ENCODE measurements at places on chromosomes 1 and 21.

DNA sequence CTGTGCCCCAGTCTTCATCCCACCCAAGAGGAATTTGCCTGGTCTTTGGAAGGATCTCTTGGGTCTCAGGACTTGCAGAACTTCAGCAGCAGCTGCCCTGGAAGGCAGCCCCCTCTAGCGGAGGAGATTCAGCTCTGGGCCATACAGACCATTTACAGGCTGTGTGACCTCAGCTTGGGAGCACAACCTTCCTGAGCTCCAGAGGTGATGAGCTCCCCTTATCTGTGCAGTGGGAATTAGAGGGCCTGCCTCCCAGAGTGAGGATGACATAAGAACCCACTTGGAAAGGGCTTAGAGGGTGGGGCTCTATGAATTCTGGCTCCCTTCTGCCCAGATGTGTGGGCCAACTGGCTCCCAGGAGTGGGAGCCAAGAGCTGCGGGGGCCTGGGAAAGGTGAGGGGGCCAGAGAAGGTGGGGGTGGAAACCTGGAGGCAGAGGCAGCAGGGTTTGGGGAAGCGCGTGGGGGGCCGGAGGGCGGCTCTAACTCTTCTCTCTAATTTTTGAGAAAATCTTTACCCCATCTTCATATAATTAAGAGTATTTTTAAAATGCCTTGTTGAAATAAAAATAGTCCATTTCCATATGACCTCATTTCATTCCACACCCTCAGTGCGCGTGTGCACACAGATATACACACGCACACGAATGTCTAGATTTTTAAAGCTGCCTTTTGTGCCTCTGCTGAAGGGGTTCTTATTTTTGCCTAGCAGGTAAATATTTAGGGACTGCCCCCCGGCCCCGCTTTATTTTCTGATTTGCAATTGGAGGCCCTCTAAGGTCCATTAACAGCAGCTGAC lies 21.5 kb downstream of the EPHB2 start:
- no peak for DNase-seq

GRCh38 chr1:96559181-96559580 lies 162.4 kb upstream of the PTBP2 start:
- no peak for DNase-seq

DNA sequence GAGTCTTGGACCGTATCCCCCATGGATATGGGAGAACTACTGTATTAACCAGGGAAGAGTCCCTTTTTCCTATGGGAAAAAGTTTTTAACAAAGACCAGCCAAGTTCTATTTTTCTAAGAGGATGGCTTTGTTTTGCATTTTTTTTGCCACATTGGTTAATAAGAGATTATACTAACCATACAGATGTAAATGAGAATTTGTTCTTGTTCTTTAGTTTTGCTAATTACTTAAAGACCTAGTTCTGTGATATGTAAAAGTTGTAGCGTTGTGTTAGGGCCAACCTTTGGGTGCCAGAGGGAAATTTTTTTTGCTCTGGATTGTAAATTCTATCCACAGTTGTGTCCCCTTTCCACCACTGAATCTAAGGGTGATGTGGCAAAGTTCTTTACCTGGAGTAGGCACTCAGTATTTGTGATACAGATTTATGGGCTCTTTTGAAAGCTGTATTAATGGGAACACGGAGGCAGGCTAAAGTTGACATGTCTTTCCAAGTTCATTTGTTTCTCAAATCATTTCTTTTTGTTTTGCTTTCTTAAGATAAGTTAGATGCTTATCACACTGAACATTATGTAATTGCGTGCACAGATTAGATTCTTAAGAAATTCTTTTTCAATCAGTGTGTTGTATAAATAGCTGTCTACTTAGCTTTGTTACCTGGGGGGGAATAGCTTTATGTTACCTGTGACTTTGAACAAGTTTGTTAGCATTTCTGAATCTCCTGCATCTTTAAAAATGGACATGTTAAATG lies 2.9 kb downstream of the SOAT1 start:
- DNase-seq = no peak

DNA sequence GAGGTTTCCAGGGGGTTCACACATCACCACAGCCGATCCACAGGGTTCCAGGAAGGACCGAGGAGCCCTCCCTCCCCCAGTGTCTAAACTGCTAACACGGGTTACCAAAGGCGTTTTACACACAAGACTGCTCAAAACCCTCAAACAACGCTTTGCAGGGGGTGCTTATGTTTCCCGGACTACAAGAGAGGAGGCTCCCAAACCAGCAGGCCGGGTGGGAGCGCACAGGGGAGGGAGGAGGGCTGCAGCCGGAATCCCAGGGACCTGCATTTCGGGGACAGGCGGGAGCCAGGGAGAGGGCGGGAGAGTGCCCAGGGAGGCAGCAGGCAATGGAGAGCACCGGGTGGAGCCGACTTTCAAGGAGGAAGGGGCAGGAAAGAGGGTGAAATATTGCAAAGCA lies 50.8 kb downstream of the ACBD3 start:
- DNase-seq = no peak

- DNase-seq = no peak
Observed at GRCh38 chr1:45930258-45931150, 127.1 kb downstream of the MAST2 start.

GRCh38 chr1:54977533-54978297 lies 2.7 kb upstream of the TMEM61 start:
- DNase-seq = no peak

DNA sequence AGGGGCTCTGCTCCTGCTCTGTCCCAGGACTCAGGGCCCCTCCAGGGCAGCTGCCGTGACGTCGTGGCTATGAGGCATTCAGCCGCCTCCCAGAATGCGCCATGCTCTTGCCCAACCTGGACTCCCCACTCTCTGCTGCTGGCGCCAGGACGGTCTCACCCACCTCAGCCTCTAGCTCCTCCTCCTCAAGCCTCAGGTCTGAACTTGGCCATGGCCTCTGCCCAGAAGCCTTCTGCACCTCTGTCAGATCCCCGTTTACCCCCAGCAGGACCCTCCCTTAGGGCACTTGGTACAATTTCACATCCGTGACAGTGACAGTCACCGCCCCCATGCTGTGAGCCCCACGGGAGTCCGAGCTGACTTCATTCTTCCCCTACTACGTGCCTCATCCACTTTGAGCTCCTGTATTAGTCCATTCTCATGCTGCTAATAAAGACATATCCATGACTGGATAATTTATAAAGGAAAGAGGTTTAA lies 4.9 kb downstream of the CSTB start:
- DNase-seq = no peak

DNA sequence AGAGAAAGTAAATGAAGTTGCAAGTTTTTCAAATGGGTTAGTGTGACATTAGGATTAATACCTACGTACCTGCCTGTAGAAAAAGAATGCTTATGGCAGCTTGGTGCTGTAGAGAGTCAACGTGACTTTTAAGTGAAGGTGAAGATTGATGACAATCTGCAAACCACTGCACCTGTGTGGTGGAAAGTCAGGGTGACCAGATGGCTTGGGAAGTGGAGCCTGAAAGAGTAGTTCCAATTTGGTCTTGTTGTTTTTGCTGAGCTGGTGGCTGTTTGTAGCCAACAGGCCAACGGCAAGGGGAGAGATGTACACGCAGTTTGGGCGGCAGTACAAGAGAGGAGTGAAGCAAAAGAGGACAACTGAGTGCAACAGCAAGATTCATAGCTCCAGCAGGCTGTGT lies 78.1 kb upstream of the JAK1 start:
- no peak for DNase-seq

- no peak for DNase-seq
Observed at GRCh38 chr1:191620883-191621282, 537.4 kb upstream of the RGS18 start.

DNA sequence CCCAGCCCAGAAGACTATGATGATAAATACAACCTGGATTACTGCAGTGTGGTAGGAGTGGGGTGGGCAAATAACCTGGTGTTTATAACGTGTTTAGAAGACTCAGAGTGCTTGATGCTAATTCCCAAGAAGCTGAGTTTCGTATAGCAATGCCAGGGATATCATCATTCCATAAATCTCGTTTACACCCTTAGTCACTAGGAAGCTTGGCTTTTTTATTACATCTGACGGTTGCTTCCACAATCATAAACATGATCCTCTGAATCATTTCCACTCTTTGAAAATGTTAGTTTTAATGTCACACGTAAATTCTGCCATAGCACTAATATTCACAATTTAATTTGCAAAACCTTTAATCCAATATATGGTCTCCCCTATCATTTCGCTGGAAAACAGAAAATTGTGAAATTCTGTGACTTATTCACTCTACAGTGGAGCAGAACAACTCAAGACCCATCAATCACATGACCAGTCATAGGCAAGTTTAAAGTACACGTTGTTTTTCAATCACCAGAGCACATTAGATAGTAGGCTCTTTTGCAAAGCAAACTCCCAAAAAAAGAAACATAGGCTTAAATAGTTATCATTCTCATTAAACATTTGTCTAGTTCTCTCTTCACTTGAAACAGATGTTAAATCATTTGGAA lies 321.0 kb downstream of the LTN1 start:
- no peak for DNase-seq

DNA sequence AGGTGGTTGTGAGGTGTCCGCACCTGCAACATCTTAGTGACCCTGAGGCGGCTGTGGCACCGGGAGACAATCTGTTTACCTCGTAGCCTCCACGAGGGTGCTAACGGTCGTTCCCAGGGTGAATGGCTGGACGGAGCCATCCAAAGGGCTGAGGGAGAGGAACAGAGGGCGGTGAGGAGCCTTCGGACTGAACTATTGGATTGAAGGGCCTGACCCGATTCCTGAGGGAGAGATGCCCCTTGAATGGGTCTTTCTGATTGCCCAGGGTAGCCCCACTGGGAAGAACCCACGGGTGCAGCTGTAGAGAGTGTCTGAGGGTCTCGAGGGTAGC lies 2.3 kb downstream of the NR5A2 start:
- DNase-seq = no peak

GRCh38 chr1:113677250-113678158 lies 81.8 kb downstream of the PHTF1 start:
- DNase-seq = no peak

DNA sequence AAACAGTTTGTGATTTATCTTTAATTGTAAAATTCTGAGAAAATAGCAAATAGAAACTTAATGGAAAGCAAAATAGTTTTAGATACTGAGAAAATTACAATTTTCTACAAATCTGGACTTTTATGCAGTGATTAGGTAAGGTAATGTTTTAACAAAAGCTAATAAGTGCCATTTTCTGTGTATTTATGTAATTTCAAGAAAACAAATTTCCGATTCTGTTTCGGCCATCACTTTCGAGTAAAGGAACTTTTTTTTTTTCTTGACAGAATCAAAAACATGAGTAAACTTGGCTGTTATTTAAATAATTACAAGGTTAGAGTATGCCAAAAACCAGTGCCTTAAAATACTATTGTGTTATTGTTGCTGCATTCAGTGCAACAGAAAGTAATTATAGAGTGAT lies 280.4 kb upstream of the C1orf105 start:
- DNase-seq = no peak

GRCh38 chr1:198291036-198291435 lies 134.2 kb downstream of the NEK7 start:
- no peak for DNase-seq

GRCh38 chr1:24186993-24187790 lies at the start of gene IFNLR1:
Gene IFNLR1 (minus strand): TSS chr1:24187289. CDS start chr1:24187248, 41 bp downstream.
- peak; percentile 48 for DNase-seq

- no peak for DNase-seq
Observed at GRCh38 chr1:184911103-184911745, 63.1 kb downstream of the NIBAN1 start.

DNA sequence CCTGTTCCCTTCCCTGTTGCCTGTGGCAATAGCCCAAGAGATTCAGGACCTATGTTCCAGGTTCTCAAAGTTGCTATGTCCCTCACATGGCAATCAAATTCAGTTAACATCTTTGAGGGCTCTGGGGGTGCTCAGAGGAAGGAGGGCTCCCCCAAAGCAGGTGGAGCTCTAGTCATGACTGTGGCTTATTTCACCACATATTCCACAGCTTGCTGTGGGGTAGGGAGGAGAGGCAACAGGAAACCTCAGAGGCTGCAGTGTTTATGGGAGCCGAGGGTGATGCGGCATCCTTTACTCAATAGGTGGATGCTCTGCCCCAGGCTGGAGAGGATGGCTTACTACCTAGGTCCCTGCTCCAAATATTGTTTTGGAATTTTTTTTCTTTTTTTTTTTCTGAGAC lies 1.2 kb upstream of the MKNK1 start:
- no peak for DNase-seq

DNA sequence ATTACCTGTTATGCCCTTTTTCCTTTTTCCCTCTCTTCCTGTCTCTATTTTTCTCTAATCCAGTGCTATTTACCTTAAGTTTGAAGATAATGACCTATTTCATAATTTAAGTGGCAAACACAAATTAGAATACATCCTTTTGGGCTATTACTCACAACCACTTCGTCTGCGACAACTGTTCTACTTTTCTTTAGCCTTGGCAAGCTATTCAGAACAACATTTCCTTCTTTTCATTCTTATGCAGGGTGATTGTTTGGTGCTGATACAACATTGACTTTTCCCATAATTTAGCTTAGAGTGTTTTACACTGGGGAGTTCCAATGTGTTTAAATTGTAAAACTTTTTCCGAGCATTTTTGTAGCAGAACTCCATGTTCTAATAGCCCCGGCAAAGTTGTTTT lies 86.6 kb upstream of the S1PR1 start:
- no peak for DNase-seq

- no peak for DNase-seq
Observed at GRCh38 chr1:98688110-98688739, 26.7 kb downstream of the SNX7 start.

DNA sequence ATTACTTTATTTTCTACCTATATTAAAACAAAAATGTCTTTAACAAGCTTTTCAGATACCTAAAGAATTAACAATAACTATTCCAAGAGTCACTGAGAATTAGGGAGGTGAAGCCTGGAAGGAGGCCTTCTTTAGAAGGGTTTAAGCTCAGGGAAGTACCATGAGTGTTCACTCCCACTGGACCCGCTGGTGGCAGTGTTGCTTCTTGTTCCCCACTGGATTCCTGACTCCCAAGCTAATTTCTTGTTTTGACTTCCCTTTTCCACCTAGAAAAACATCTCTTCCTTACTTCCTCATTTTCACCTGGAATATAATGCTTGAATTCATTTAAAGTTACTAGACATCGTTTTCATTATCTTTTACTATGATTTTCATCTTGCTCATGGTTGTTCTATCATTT lies 264.2 kb downstream of the HMCN1 start:
- DNase-seq = no peak

DNA sequence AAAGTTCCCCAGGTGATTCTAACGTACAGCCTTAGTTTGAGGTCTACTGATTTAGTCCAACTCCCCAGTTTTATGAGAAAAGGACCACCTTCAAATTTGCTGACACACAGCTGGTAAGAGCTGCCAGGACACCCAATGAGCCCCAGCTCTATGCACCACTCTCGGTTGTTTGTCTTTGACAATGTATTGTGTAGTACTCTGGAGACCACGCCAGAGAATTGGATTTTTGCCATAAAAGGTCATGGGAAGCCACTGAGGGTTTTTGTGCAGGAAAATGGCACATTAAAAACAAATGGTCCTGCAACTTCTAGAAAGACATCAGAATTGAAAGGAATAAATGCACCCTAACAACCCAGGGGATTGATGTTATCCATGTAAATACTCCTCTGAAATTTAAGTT lies 7.1 kb upstream of the IER5 start:
- no peak for DNase-seq

- no peak for DNase-seq
Observed at GRCh38 chr1:67610450-67610849, 74.6 kb upstream of the GADD45A start.

- DNase-seq = no peak
Observed at GRCh38 chr1:202588503-202589189, 121.6 kb downstream of the SYT2 start.
